ENCODE measurements at places on chromosomes 7 and 10.

GRCh38 chr10:98224509-98224908, 43.5 kb downstream of the LOXL4 start:
- DNase-seq, result no peak

DNA sequence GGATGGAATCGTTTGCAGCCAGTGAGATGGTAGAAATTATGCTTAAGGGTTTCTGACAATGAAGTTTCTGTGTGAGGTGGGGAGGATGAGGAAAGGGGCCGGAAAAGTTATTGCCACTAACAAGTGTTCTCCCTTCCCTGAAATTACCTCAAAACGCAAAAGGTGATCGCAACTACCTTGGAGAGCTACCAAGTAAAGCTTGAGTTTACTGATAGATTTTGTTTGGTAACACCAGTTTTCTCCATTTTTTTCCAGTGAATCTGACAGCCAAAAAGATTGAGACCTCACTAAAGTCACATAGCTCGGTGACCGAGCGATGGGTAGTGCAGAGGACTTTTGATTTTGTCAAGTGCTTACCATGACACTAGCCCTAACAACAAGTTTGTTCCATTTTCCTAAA, 1.6 kb downstream of the SUV39H2 start:
- DNase-seq, result no peak

- DNase-seq, result no peak
Measured at GRCh38 chr10:120382360-120382759, 74.7 kb upstream of the PLPP4 start.

- DNase-seq, result no peak
Measured at GRCh38 chr7:126702242-126703016, 550.3 kb downstream of the GRM8 start.

- DNase-seq, result no peak
Measured at GRCh38 chr7:125256446-125256845, 326.8 kb upstream of the POT1 start.

- peak; percentile 18 for DNase-seq
Measured at GRCh38 chr10:87550741-87551140, 46.0 kb downstream of the MINPP1 start.

- DNase-seq, result no peak
Measured at GRCh38 chr7:31267486-31267885, 73.0 kb downstream of the NEUROD6 start.

DNA sequence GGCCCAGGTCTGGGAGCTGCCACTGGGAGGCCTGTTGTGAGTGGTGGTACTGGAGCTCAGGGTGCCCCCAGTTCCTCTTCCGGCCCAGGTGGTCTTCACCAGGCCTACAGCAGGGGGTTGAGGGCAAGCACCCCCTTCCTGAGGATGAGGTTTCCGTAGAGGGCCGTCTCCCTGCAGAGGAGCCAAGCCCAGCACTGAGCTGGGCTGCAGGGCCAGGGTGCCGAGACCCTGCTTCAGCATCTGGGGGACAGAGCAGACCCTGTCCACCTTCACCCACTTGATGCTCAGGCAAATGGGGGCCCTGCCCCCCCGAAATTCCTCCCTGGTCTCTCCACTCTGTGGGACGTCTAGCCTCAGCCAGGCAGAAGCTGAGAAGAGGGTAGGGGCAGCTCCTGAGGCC, 2.6 kb downstream of the FUOM start:
- no peak for DNase-seq

DNA sequence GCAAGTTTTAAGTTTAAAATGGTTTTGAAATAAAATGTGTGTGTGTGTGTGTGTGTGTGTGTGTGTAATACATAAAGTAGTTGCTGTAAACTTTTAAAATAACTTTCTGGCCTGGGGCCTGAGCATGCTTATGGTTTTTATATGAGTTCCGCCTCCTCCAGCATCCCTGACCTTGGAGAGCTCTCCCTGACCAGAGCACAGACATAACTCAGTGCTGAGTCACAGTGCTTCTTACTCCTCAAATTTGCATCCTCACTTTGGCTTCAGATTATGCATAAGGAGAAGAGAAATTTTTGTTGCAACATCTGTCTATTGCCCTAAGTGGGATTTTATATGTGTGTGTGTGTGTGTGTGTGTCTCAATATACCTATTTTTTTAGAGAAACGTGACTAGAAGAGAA, 200.8 kb downstream of the ELMO1 start:
- DNase-seq, result peak; percentile 24

GRCh38 chr10:125208854-125209565, 48.6 kb upstream of the CTBP2 start:
- no peak for DNase-seq

DNA sequence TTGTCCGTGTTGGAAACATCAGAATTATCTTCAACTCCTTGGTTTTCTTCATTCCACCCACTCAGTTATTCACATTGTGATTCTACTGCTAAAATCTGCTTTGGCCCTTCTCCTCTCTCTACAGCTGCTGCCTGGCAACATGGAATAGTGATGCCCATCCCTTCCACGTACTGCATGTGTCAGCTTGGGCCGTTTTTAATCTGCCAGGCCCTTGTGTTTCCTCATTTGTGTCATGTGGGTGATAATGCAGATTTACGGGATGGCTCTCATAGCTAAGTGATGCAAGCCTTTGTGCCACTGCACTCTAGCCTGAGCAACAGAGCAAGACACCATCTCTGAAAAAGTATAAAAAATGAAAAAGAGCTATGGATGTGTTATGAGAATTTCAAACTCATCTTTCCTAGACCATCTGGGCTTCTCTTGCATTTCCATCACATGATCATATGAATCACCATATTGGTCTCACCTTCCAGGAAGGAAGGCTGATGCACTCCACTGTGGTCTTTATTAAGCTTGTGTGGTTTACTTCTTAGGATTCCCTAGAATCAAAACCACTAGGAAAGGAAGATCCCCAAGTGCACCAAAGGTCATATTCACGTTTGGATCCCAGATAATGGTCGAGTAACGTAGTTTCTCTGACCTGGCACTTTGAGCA, 20.6 kb upstream of the CELF2 start:
- no peak for DNase-seq

- DNase-seq, result no peak
Measured at GRCh38 chr10:44125879-44126278, 259.0 kb downstream of the CXCL12 start.

GRCh38 chr7:134482858-134483257, 24.0 kb upstream of the AKR1B1 start:
- no peak for DNase-seq

- DNase-seq, result no peak
Measured at GRCh38 chr7:153430931-153431330, 621.3 kb upstream of the DPP6 start.

DNA sequence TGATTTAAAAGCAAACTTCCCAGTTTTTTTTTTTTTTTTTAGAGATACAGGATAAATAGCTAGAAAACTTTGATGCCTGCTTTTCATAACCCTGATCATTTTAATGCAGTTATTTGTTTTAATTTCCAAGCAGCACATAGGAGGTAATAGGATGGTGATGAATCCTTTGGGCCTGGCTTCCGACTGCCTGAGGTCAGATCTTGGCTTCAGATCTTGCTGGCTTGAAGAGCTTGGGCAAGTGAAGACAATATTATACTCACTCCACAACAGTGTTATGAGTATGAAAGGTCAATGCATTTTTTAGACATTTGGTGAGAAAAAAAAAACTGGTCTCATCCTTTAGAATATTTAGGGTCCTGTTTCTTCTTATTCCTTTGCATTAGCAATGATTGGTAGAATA, 124.8 kb upstream of the PRKCQ start:
- no peak for DNase-seq

DNA sequence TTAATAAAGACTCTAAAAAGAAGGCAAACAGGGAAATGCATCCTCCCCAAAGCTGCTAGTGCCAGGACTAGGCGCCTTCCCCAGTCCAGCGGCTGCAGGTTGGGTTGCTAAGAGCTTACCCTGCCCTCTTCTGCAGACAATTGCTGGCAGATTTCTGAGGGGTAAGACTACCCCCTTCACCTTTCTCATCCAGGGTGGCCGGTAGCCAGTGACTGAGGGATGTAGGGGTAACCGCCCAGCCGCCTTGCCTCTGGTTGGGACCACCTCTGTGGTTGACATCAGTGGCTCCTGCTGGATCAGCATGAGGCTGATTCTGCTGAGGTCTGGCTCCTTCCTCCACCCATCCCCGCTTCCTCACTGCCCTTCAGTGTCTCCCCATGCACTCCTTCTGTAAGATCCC, 71.2 kb downstream of the ADCYAP1R1 start:
- no peak for DNase-seq

GRCh38 chr7:102252366-102252982, 34.2 kb upstream of the SH2B2 start:
- DNase-seq, result no peak

DNA sequence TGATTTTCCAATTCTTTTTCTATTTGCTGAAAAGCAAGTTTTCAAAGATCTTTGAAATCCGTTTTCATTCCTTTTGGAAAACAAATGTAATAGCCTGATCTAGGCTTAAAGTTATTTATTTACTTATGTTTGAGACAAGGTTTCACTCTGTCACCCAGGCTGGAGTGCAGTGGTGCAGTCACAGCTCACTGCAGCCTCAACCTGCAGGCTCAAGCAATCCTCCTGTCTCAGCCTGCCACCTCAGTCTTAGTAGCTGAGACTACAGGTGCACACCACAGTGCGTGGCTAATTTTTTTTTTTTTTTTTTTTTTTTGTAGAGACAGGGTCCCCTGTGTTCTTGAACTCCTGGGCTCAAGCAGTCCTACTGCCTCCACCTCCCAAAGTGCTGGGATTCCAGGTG, 4.6 kb downstream of the ST7 start:
- DNase-seq, result no peak

GRCh38 chr7:74572301-74572979, 85.1 kb upstream of the GTF2I start:
- no peak for DNase-seq

- peak; percentile 69 for DNase-seq
Measured at GRCh38 chr7:124784879-124785818, 19.6 kb upstream of the GPR37 start.

- peak; percentile 41 for DNase-seq
Measured at GRCh38 chr10:70354556-70354955, 27.9 kb downstream of the LRRC20 start.

DNA sequence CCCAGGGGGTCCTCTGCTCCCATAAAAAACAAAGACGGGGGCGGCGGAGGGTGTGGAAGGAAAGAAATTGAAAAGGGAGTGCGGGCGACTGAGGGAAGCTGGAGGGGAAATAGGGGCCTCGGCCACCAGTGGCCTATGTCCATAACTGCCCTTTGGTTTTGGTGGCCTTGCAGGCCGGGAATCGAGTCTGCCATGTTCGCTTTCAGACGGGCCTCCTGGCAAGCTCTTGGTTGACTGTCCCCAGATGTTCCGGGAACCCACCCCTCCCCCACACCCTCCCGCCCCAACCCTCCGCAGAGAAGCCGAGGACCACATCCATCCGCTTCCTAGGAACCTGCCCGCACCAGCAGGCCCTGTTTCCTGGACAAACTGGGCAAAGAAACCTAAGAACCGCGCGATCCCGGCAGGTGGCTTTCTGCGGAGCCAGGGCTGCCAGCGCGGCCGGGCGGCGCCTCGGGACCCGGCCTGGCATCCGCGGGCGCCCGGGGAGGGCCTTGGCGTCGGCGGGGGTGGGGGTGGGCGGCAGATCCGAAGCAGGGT, 20.0 kb upstream of the GATA3 start:
- peak; percentile 39 for DNase-seq

- no peak for DNase-seq
Measured at GRCh38 chr10:96964131-96964530, 132.0 kb downstream of the LCOR start.

DNA sequence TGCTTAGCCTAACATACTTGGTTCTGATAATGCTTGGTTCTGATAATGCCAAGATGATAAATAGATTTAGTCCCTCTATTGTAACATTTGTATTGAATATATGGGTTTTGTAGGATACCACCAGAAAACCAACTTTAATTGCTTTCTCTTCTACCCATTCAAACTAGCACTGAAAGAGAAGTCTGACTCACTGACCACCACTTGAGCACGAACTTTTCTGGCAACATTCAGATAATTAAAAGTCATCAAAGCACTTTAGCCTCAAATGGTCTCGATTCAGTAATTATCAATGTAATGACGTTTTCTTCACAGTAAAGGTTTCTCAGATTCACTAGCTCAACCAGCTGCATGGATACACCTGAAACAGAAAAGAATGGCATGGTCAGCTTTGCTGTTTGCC, 63.0 kb downstream of the HDAC9 start:
- no peak for DNase-seq

DNA sequence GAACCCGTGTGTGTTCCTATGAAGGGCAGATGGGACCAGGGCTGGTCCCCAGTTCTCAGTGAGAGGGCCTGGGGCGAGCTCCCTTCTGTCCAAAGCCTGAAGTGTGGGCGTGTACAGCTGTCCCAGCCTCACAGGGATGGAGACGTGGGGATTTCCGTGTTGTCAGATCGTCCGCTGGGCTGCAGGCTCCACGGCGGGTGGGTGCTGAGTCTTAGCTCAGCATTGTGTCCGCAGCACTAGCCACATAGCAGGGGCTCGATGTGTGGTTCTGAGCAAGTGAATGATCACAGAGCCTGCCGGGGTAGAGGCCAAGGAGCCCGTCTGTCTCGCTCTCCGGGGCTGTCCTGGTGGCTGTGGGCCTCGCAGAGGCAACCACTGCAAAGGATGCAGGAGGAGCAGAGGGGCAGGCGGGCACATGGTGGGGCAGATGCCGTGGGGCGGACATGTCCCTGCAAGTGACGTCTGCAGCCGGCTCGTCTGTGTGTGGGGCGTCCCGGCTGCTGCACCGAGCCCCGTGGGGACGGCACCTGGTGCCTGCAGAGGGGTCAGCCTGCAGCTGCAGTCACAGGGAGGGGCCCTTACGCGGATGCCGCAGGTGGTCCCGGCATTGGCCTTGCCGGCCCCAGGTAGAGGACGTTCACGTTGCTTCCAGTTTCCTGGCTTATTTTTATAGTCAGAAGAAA, 30.9 kb downstream of the FAM20C start:
- no peak for DNase-seq

DNA sequence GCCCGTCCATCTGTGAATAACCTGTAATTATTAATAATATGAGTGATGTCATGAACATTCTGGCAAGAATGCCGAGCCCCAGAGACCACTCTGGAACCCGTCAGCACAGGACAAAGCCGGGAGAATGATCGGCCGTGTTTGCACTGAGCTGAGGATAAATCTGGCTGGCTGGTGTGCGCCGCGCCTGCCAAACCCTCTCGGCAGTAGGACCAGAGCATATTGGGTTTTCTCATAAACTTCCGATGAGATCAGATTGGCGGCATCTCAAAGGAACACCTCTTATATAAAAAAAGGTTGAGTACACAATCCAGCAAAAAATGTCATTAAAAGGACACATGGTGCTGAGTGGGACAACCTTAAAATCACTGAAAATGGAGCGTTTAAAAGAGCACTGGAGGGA, 296.0 kb upstream of the MKI67 start:
- no peak for DNase-seq

- DNase-seq, result peak; percentile 26
Measured at GRCh38 chr7:142908921-142909890, 23.7 kb upstream of the TRPV6 start.

GRCh38 chr10:74093530-74094164, 57.0 kb downstream of the AP3M1 start:
- no peak for DNase-seq

All from neural progenitor cell (in vitro differentiated cells).